Amniotic stem cell (primary cell): ENCODE measurements at places on chromosomes 4 and X.

DNA sequence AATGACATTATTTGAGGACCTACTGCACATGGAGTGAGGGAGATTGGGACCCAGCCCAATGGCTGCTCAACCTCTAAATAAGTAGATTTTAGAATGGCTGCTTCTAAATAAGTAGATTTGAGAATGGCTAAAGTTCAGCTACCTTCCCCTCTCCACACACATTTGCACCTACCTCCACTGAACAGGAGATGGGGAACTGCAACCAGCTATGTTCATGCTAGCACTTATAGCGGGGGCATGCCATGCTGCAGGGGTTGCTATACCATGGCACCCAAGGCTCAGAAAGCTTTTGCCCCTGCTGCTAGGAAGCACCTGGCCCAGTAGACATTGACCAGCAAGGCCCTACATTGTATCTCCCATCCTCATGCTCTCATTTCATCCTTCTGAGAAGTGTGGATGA lies 70.2 kb upstream of the MAOA start:
- no peak for DNase-seq

GRCh38 chr4:114399105-114399504 lies 199.5 kb upstream of the UGT8 start:
- DNase-seq: no peak

DNA sequence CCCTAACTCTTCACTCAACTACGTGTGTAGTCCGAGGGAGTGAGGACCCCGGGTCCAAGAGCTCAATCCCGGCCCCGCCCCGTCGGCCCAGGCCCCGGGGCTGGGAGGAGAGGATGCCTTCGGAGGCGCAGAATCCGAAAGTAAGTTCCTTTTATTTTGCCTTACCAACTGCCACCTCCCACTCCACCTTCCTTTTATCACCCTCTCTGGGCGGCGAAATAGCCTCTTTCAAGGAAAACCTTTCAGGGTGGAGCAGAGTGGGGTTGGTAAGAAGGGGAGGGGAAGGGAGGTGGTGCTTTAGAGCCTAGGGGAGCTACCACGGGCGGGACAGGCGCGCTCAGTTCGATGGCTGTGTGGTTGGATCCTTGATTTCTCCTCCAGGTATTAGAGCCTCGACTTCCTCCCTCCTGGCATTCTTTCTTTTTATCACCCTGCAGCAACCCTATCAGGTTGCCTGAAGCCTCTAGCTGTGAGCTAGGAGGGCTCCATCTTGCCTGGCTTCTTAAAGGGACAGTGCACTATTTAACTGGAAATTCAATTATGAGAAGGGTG lies 191.2 kb downstream of the RRAGB start:
- no peak for DNase-seq

DNA sequence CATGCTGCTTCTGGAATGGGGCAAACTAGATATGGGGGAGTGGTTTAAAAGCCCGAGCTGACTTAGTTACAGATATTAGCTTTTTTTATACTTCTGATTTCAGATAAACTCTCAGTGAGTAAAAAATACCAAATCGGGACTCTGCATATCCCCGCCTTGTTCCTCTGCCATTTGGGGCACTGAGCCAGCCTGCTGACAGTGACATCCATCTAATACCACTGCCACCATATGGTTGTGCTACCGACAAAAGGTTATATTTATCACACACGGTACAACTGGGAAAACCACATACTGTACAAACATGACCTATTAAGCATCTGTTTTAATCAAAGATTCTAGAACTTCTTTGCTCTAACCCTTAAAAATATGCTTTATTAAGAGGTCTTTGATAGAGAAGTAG lies 78.7 kb downstream of the GALNT7 start:
- no peak for DNase-seq

DNA sequence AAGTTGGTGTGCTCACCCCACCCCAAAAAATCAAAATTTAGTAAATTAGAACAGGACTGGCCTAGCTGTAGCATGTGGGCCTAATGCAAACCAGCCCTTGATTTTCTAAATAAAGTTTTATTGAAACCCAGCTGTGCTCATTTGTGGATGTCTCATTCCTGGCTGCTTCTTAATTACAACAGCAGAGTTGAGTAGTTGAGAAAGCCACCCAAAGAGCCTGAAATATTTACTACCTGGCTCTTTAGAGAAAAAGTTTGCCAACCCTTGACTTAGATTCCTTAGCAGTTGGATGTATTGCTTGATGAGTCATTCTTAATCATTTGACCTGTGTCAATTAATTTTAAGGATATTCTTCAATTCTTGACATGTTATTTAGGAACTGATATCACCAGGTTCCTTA lies 168.3 kb upstream of the PUDP start:
- DNase-seq: no peak

GRCh38 chrX:36310136-36310535 lies 390.6 kb downstream of the CFAP47 start:
- no peak for DNase-seq

DNA sequence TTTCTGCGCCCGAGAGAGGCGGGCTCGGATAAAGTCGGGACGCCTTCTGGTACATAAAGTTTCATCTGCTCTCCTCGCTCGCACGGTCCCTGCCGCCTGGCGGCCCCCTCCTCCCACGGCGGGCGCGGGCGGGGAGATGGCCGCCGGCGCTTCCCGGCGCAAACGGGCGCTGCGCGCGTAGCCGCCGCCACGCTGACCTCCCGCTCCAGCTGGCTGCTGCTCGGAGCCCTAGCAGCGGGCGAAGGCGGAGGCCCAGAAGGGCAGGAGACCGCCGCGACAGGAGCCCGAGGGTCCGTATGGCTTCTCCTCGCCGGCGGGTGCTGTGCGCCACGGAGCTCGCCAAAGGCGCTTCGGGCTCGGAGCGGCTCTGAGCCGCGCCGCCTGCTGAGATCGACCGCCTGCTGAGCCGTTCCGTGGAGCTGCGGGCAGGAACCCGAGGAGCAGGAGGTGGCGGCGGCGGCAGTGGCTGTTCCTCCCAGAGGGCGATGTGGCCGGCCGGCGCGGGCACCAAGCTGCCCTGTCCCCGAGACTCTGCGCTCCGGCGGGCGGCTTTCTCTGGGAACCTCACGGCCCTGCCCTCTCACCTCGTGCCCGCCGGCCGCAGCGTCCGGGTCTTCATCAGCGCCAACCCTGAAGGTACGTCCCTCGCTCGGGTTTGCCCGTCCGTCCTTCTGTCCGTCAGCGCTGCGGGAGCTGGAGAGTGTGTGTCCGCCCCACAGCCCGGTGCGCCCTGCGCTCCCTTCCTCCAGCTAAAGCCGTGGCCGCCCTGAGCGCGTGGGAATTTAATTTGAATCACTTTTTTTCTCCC lies at the start of gene NWD2:
Gene NWD2, plus strand, starts transcription at position 161 of the 808 bp plus-strand sequence. Its CDS starts 325 bp downstream, at position 486.
- no peak for DNase-seq

- peak; percentile 75 for DNase-seq
Observed at GRCh38 chr4:5863461-5864113, 29.3 kb downstream of the CRMP1 start.
